Kidney epithelial cell (primary cell): ENCODE measurements at places on chromosomes 16 and 17.

GRCh38 chr17:62663304-62663703 is 35.8 kb downstream of the MRC2 start:
- DNase-seq: no peak

DNA sequence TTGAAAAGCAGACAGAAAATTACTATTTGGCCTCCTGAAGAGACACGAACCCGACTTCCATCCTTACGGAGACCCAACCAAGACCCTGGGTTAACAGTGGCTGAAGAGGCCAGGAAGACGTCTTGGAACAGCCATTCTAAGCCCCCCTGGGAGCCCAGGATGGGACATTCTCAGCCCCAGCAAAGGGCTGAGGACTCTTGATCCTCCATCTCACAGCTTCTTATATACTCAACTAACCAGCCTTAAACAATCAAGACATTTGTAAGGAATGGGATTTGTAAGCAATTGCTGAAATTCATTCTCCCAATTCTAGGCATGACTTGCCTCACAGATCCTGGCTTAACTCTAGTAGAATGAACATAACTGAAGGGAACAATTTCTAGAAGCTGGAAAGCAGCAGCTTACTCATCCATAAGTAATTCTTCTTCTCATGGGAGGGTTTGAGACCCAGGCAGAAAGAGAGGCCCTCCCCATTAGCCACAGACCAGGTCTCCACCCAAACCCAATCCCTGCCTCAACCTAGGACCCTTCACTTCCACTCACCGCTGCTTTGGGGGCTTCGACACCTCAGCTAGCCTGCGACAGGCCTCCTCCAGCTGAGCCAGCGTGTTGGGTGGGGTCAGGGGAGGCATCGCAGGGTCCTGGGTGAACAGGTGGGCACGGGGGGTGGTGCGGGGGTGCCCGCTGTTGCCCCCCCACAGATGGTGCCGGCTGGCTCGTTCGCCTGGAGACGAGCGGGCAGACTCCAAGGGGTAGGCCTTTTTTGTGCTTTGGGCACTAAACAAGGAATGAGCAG is 25.5 kb downstream of the AXIN2 start:
- no peak for DNase-seq

- no peak for DNase-seq
Observed at GRCh38 chr17:45413498-45413923, 19.2 kb downstream of the ARHGAP27 start.

GRCh38 chr16:14015948-14016347 is 55.2 kb upstream of the MRTFB start:
- DNase-seq: peak; percentile 64

DNA sequence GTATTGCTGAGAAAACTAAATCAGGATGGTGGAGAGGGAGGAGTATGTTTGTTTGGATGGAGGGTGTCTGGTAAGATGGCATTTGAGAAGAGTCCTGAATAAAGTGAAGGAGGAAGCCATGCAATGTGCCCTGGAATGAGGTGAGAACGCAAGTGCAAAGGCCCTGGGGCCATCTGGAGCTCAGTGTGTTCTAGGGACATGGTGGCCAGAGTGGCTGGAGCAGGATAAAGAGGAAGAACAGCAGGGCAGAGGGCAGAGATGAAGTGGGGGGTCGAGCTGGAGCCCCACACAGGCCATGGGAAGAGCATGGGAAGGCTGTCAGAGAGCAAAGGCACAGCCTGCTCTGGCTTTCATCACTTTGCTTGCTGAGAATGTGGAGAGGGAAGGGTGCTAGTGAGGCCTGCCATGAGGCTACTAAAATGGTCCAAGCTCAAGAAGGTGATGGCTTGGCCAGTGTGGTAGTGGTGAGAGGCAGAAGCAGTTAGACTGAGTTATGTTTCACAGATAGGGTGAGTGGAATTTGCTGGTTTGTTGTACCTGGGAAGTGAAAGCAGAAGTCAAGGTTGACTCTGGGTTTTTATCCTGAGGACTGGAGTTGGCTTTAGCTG is 234.1 kb downstream of the FOXL1 start:
- no peak for DNase-seq

DNA sequence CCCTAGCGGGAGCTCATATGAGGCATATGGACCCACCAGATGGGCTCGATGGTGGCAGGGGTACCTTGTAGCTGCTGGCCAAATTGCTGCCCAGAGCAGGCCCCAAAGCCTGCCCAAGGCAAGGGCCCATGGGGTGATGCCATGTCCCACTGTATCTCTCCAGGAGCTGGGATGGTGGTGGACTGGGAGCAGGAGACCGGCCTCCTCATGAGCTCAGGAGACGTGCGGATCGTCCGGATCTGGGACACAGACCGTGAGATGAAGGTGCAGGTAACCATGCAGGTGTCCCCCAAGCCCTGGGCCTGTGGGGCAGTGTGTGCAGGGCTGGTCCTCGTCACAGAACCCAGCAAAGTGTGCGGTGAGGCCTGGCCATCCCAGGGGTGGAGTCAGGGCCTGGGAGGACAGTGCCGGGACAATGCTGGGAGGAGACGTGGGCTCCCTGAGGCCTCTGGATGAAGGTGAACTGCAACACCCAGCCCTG is 34.1 kb upstream of the CHMP6 start:
- no peak for DNase-seq

GRCh38 chr17:49901460-49902331 is 53.8 kb upstream of the TAC4 start:
- no peak for DNase-seq

- DNase-seq: no peak
Observed at GRCh38 chr17:47816947-47817346, 4.6 kb downstream of the OSBPL7 start.

DNA sequence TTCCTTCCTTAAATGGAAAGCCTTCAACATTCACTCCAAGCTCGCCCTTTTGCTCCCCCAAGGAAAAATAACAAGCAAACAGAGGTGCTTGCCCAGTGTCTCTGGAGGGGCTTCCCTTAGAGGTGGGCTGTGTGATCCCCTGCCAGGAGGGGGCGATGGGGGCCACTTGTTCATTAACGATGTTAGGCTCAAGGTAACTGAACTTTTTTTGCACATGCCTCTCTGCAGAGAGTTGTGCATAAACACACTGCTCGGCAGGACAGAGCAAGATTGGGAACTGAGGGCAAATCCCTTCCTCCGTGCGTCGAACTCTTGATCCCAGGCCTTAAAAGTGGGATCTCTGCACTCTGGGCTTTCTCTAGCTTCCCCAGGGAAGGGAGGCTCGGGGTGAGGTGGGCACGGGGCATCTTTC is 15.5 kb upstream of the NAGLU start:
- DNase-seq: no peak

- no peak for DNase-seq
Observed at GRCh38 chr17:27983853-27984252, 58.6 kb upstream of the NLK start.

GRCh38 chr17:47209499-47209898 is 351 bp downstream of the MYL4 start:
- DNase-seq: no peak

DNA sequence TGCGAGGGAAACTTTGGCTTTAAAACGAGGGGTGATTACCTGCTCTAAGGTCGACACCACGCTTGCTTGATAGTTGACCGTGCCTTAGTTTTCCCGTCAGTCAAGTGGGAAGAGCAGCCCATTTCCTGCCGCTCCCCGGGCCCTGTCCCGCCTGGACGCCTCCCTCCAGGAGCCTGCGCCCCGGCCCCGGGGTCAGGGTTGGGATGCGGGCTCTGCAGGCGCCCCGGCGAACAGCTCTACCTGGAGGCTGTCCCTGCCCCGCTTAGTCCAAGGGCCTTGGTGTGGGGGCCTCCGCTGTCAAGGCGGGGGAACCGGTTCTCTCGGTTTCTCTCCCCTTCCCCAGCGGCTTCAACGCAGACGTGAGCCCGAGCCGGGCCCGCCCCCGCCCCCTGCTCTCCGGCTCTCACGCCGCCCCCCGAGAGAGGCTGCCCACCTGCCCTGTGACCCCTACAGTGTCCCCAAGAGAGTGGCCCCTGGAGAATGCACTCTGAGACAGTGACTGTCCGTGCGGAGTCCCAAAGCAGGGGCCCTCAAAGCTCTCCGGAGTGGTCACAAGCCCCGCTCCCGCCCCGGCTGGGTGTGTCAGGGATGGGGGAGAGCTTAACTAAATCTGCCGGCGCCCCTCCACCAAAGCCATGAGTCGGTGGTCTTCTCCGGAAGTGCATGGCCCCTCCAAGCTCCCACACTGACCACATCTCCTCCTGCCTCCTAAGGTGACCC is 117.4 kb upstream of the SMURF2 start:
- no peak for DNase-seq

DNA sequence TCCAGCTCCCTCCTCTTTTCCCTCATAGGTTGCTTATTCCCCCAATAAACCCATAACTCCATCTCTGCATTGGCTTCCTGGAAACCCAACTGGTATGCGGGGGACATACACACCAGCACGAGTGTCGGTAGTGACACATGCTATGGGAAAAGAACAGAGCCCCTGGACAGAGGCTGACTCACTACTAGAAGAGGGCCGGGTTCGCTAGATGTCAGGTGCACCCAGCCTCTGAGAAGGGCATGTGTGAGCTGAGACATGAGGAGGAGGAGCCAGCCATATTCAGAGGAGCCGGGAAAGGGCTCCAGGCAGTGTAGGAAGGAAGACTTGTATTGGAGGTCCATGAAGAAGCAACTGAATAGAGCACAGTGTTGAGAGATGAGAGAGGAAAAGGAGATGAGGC is 241.1 kb downstream of the SOX9 start:
- no peak for DNase-seq

- DNase-seq: no peak
Observed at GRCh38 chr16:27920391-27920891, 143.1 kb downstream of the GSG1L start.

- DNase-seq: no peak
Observed at GRCh38 chr16:85220964-85221731, 108.9 kb upstream of the CIBAR2 start.

- DNase-seq: no peak
Observed at GRCh38 chr17:78680436-78680835, 101.6 kb downstream of the CYTH1 start.

GRCh38 chr17:67315865-67316264 is 50.5 kb downstream of the PSMD12 start:
- DNase-seq: no peak

DNA sequence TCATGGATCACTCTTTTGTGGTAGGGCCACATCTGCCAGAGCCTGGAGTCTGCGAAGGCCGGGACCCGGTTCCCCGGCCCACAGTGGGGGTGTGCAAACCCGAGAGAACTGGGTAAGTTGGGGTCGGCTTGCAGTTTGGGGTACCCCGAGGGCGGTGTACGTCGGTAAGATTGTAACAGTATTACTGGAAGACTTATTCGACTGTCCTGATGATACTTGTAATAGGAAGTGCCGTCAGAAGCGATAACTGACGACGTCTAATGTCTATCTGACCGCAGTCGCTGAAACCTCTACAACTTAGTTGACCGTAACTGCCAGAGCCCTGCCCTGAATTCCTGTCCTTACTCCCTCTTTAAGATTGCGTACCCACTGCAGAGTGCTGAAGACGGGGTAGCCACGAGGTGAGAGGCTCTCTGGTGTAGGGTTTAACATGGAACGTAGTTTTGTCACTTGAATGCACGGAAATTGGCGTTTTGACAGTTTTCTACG is 24.0 kb downstream of the TRPV2 start:
- DNase-seq: no peak

GRCh38 chr17:28057731-28058246 is 15.3 kb downstream of the NLK start:
- DNase-seq: no peak

DNA sequence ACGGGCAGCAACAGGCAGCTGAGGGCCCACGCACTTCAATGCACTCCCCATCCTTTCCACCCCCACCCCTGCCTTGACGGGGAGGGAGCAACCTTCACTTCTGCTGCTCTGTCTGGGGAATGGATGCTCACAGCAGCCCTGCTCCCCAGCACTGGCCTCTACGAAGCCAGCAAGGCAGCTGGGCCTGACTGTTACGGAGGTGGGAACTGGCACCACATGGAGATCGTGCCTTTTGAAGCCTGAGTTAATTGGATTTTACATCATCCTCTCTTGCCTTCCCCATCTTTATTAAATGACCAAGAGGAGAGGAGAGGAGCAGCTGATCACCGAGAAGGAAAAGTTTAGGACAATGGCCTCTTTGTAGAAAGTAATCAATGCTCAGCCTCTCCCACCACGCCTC is 187.0 kb upstream of the RPL38 start:
- no peak for DNase-seq

DNA sequence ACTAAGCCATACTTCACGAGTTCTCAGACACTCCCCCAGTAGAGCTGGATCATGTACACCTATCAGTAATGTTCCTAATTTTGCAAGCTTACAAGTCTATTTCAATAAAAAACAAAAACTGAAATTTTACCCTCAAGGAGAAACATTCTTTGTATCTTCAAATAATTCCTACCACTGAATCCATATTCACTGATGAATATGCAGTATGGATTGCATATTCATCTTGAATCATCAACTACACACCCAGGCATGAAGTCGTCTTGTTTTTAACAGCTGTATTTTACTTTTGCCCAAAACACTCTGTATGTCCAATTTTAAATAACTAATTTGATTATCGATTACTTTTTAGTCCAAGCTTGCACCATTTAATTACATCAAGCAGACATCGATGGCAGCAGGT is 31.8 kb downstream of the ZDHHC7 start:
- no peak for DNase-seq

DNA sequence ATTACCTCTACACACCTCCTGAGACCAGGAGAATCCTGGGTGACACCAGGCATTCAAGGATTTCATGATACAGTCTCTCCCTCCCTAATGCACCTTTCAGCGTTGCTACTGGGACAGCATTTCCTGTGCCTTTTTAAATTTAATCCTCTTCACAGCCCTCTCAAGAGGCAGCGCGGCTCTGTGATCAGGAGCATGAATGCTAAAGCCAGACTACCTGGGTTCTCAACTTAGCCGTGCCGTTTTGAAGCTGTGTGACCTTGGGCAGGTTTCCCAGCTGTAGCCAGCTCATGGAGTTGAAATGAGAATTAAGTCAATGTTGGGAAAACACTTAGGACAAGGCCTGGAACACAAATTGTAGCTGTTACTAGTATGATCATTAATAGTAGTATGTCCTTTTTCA is 191.8 kb downstream of the XYLT1 start:
- DNase-seq: no peak

GRCh38 chr17:16887523-16888095 is 84.3 kb downstream of the TNFRSF13B start:
- DNase-seq: no peak

GRCh38 chr16:2836646-2837508 is 6.8 kb downstream of the ZG16B start:
- no peak for DNase-seq

- DNase-seq: no peak
Observed at GRCh38 chr16:61332461-61332860, 703.8 kb downstream of the CDH8 start.

- DNase-seq: no peak
Observed at GRCh38 chr16:48919791-48920190, 309.8 kb upstream of the N4BP1 start.

- DNase-seq: no peak
Observed at GRCh38 chr16:381012-381788, 578 bp downstream of the PGAP6 start.

- no peak for DNase-seq
Observed at GRCh38 chr17:3889325-3890012, 3.4 kb downstream of the CAMKK1 start.
